Caudate nucleus (tissue), 63 donors: ENCODE measurements at places on chromosomes 3 and 15.

DNA sequence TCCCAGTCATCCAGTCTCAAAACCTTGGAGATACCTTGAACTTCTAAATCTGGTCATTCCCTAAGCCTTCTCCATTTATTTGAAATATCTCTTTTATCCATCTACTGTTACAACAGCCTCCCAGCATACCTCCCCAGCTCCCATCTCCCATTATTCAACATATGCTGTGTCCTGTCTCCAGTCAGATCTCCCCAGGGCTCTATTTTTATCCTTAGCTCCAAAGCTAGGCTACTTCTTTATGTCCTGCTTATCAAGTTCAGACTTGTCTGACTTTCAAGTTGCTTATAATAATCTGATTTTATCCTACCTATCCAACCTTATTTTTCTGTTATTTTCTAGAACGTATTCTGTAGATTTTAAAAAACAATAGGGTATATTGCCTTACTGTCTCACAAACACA is 44.2 kb downstream of the IQGAP1 start:
- DNase-seq, result no peak

DNA sequence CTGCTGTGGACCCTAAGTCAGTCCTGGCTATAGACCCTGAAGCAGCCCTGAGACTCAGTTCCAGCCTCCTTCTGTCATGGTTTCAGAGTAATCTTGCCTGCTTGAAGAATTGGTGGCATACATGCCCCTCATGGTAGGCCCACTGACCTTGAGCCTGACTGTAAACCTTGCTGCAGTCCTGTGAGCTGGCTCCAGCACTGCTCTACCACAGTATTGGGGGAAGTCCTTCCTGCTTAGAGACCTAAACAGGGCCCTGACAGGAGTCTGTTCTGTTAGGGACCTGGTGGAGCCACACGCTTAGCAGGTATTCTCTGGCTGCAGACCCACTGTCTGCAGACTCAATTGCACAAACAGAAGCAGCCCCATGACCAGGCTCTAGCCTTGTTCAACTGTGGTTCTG is 47.1 kb downstream of the OXSM start:
- no peak for DNase-seq

GRCh38 chr3:73110530-73110929 is 49.1 kb downstream of the EBLN2 start:
- no peak for DNase-seq

- DNase-seq, result no peak
Observed at GRCh38 chr3:56702490-56703315, 19.6 kb upstream of the TASOR start.

DNA sequence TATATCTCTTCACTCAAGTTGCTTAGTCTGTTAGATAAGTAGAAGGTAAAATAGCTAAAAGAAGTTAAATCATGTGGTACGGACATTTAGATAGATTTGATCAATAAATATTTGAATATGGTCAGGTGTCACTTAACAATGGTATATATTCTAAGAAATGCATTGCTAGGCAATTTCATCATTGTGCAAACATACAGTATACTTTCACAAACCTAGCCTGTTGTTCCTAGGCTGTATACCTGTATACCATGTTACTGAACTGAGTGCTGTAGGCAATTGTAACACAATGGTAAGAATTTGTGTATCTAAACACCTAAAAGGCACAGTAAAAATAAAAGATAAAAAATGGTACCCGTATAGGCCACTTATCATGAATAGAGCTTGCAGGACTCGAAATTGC is 112.8 kb upstream of the CGNL1 start:
- no peak for DNase-seq
